Bronchial epithelial cell (primary cell): ENCODE measurements at places on chromosomes 16 and 17.
A peak's percentile ranks its signal among the peaks of the same experiment; 100 is the strongest.

DNA sequence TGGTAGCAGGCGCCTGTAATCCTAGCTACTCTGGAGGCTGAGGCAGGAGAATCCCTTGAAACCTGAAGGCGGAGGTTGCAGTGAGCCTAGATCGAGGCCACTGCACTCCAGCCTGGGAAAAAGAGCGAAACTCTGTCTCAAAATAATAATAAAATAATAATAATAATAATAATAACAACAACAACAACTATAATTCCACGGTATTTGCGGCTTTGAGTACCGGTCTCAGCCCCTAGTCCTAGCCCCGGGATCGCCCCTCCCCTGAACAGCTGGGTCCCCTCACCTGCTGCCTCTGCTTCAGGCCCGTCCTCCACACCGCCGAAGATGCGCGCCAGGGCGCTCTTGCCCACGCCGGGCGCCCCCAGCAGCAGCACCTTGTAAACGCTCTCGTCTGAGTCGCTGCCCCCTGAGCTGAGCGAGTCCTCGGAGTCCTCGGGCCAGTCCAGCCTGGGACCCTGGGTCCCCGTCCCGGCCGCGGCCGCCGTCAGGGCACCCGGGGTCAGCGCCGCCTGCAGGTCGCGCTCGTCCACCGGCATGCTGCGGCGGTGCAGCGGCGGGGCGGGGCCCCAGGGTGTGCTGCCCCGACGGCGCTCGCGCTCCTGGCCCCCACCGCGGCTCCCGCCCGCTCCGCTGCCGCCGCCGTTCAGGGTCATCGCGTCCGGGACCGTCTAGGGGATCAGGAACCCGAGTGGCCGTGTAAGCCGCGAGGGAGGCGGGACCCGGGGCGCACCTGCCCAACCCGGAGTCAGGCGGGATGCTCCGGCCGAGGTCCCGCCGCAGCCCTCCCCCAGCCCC is 611 bp downstream of the RRAD start:
- DNase-seq, result no peak

DNA sequence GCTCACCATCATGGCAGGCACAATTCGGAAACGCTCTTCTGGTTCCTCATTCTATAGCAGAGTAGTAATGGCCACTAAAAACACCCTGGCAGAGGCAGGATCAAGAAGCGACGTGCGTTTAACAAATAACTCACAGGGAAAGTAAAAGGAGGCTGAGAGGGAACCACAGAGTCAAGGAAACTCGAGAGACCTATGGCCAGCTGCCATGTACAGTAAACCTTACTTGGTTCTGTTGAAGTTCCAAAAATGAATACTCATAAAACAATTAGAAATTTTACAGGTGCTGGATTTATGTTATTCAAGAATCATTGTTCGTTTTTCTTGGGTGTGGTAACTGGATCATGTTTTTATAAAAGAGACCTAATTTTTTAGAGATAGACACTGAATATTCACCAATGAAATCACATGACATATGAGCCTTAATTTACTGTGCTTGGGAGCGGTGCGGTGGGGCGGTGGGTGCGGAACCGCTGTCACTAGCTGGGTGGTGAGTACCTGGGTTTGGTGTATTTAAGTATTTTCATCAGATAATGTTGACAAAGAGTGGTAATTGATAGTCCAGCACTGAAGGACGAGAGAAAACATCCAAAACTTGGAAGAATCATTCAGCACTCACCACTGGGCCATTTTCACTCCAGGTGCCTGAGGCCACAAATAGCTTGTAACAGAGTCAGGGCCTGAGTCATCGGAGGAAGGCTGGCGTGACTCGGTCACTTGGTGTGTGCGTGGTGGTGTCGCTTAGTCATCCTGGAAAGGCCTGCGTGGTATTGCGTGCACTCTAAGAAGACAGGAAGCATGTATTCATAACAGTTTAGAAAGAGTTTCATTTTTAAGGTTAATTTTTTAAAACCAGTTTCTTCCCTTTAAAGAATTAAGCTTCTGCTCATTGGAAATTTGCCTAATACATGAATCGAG is 135.4 kb upstream of the CHMP6 start:
- DNase-seq, result peak; percentile 98

DNA sequence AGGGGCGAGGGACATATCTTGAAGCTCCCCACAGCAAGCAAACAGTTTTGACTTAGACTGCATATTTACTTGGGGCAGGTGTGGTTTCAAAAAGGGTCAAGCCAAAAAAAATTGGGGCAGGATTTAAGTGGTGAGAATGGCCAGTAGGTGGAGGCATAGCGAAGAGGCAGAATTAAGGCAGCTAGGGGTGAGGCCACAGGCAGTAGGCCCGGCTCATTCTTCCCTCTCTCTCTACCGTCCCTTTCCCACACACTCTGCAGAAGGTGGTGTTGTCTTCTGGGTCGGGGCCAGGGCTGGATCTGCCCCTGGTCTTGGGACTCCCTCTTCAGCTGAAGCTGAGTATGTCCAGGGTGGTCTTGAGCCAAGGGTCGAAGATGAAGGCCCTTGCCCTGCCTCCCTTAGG is 2.6 kb downstream of the SHBG start:
- DNase-seq, result peak; percentile 55

DNA sequence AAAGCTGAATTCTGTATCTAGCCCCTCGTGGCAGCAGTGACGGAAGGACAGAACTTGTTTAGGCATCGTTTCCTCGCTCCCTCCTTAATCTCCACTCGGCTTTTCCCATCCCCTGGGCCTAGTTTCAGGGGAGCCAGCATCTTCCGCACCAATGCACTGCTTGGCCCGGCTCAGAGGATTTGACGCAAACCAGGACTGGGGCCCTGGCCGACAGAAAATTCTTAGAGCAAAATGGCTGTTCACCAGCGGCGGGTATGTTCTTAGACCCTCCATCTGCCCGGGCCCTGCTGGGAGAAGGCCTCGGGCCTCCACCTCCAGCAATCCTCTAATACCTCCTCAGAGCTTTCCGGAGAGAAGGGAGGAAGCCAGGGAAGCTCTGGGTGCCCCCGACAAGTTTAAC is 54.6 kb downstream of the TBC1D16 start:
- no peak for DNase-seq

DNA sequence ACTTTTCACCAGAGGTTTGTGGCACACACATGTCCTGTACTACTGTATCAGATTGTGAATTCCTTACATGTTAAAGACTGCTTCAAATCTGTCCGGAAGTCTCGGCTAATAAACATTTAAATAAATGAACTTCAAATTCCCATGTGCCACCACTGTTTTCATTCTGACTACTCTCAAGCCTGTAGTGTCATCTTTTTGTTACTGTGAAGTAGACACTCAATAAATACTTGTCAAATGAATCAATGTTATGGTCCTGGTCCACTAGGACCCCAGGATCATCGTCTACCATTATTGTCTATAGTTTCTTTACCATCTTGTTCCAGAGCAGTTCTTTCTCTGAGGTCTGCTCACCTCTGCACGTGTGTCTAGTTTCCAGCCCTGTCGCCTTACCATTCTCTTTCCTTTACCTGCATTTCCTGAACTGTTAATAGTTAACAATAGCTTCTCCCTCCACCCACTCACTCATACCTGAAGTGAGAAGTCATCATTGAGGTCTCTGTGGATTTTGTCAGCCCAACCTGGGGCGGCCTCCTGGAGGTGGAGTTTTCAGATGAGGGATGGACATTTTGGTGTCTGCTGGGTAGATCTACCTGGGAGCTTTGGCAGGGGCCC is 333.0 kb downstream of the SEC14L1 start:
- DNase-seq, result peak; percentile 83

DNA sequence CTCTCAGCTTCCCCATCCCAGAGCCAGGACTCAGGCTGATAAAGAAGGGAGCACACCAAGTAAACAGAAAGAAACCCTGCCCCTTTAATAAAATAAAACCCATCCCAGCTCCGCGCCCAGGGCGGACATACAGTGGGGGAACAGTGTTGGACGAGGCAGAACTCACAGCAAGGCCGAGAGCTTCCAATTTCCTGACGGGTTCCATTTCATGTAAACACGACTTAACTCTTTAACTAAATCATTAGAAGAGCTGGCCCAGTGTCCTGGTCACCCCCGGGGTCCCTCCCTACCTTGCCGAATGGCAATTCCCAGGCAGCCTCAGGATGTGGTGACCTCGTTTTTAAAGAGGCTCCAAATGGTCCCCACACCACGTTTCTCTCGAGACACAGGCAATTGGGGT is 340.7 kb downstream of the FOXL1 start:
- no peak for DNase-seq

DNA sequence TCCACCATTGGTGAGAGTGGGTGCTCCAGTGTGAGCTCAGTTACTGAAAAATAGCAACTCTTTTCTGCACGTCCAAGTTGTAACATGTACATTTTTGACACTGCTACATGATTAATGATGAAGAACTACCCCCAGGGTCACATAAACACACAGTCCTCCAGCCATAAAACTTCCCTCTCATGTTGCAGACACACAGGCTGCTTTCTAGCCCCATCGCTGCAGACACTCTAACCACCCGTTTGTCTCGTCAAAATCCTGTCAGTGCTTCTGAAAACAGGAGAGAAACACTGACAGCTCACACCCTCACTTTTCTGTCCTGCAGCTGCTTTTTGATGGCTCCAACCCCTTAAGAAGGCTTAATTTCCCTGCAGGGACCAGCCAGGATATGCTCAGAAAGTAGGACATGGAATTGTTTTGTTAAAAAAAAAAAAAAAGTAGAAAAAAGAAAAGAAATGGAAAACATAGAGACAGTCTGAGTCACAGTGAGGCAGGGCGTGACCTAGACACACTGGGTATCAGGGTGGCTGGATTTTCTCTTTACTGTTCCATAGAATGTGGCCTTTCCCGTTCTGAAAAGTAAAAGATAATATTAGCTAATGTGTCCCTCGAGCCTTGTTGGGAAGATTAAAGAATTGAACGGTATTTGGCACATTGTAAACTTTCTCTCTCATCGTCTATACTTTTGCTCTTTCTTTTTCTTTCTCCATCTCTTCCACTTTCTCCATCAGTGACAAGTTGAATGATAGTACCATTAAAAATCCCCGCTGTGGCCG is 20.7 kb upstream of the CCL5 start:
- peak; percentile 32 for DNase-seq

DNA sequence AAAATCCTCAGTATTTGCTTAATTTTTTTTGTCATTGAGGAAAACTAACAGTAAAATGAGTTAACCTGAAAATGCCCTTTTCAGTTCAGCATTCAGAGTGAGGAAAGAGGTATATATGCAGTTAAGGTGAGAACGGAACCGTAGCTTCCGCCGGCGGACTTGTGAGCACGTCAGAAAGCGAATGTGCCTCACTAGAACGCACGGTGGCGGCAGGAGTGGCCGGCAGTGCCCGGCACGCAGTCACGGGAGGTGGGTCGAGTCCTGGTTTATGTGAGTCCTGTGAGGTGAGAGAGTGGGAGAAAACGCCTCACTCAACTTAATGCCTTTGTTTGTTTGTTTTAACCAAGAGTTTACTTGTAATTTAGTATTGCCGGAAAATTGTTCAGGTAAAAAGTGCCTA is 6.1 kb downstream of the SEC14L1 start:
- DNase-seq, result peak; percentile 43

- no peak for DNase-seq
Measured at GRCh38 chr16:64305663-64306062, 816.2 kb downstream of the CDH11 start.

GRCh38 chr16:50310308-50311133 is 44.2 kb downstream of the ADCY7 start:
- no peak for DNase-seq

GRCh38 chr16:17340804-17341203 is 130.0 kb downstream of the XYLT1 start:
- DNase-seq, result no peak

- DNase-seq, result peak; percentile 60
Measured at GRCh38 chr17:59844884-59845594, 47.7 kb downstream of the TUBD1 start.

GRCh38 chr17:41067281-41067680 is 1.6 kb upstream of the KRTAP2-4 start:
- no peak for DNase-seq

DNA sequence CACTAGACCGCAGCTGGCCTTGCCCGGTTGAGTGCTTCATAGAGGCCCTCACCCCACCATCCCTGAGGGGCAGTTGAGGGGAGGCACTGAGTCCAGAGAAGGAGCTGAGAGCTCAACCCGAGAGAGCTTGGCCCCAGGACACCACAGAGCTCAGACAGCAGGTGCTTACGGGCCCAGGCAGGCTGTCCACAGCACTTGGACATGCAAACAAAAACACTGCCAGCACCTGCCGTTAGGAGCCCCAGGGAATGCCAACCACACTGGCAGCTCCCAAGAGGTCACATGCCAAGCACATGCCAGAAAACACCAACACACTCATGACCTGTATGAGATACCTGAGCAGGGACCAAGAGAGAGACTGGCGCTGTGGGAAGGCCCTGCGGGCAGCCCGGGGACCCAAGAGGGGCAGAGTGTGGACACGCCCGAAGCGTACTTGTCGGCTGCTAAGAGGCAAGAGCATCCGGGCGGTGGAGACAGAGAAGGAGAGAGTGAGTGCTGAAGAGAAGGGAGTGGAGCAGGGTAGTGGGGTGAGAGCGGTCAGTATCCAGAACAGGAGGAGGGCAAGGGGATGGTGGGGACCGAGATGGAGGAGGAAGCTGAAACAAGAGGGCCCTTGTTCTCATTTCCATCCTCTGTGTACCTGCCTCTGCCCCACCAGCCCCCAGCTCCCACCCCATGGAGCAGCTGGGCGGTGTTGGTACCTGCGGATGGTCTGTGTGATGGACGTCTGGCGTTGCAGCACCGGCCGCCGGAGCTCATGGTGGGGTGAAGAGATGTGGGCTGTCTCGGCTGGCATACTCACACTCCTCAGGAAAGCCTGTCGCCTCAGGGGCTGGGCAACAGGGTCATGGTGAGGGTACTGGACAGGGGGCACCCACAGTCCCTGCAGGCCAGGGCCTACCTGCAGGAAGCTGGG is 8.2 kb downstream of the RHBDF1 start:
- no peak for DNase-seq

DNA sequence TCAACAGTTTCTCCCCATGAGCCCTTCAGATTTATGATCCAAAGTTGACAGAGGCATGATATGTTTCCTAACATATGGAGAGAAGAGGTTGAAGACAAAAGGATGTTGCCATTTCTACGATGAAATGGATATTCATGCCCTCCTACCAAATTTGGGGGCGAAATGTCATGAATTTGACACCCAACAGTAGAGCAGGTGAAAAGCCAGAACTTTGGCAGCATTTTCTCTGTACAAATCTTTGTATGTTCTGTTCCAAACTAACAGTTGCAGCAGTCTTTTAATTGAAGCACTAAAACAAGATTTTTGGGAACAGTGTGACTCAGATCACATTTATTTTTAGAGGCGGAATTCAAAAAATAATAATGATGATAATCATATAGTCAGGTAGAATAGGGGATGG is 130.1 kb downstream of the TRIM37 start:
- no peak for DNase-seq

GRCh38 chr16:66844009-66844341 is 239 bp upstream of the CA7 start:
- no peak for DNase-seq

DNA sequence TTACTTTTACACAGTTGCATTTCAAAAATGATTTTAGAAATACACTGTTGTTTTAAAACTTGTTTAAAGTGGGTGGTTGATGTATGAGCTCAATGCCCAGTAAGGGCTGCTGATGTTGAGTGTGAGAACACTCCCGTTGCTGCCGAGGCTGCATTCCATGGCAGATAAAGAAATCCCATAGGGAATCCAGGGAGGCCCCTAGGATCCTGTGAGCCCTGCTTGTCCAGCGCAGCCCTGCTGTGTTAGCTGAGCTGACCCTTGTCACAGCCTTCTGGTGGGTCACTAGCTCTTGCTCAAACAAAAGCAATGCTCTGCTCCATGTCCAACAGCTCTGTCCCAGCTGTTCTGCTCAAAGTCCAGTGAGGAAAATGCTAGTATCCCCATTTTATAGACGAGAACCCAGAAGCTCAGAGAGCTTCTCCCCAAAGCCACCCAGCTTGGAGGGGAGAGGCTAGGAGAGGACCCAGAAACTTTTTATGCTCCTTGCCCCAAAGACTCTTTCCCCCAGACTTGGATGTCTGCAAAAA is 18.6 kb upstream of the COL1A1 start:
- peak; percentile 25 for DNase-seq
